ENCODE measurements at places on chromosomes 13 and 19.

GRCh38 chr19:3073931-3074595 is 11.8 kb upstream of the TLE5 start:
- DNase-seq, result no peak

DNA sequence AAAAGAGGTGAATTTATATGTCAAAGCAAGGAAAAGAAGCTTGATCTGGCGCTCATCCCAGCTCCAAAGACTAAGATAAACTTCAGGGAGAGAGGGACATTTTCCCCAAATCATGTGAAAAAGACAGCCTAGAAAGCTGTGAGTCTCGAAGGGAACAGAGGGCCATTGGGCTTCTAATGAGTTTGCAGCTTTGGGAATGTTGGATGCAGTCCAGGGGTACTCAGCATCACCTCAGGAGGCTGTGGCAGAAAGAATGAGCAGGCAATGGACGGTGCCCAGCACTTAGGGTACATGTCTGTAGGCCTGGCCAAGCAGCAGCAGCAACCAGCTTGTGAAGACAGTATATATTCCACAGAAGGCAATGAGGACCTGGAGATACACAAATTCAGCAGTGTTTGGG is 25.7 kb upstream of the WASF3 start:
- no peak for DNase-seq

DNA sequence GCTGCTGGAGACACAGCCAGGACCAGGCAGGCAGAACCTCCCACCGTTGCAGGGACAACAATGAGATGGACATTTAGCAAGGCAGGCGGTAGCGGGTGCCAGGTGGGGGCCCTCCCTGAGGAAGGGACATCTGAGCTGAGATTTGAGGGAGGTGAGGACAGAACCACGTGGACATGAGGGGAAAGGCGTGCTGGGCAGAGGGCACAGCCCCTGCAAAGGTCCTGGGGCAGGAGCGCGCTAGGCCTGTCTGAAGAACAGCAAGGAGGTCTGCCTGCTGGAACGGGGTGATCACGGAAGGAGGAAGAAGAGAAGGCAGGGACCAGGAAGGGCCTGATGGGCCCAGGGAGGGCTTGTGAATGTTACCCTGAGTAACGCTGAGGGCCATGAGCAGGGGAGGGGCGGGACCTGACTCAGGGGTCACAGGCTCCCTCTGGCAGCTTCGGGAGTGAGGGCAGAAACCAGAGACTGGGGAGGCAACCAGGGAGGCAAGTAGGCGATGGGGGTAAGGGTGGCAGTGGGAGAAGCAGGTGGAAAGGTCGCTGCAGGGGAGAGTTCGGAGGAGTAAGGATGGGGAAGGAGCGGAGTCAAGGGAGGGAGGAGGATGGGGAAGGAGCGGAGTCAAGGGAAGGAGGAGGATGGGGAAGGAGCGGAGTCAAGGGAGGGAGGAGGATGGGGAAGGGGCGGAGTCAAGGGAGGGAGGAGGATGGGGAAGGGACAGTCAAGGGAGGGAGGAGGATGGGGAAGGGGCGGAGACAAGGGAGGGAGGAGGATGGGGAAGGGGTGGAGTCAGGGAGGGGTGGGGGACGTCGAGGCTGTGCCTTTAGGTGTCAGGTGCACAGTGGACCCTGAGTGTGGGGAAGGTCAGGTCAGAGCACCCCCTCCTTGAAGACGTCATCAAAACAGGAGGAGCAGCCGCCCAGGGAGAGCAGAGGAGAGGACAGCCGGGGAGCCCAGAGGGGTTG is 15.7 kb upstream of the B3GNT3 start:
- no peak for DNase-seq

GRCh38 chr13:89695343-89696257 is 1651.9 kb upstream of the MIR17HG start:
- DNase-seq, result peak; percentile 13

GRCh38 chr19:57441979-57442752 is 7.0 kb downstream of the ZNF749 start:
- no peak for DNase-seq

- DNase-seq, result no peak
Measured at GRCh38 chr13:63421123-63421522, 2005.5 kb upstream of the PCDH20 start.

DNA sequence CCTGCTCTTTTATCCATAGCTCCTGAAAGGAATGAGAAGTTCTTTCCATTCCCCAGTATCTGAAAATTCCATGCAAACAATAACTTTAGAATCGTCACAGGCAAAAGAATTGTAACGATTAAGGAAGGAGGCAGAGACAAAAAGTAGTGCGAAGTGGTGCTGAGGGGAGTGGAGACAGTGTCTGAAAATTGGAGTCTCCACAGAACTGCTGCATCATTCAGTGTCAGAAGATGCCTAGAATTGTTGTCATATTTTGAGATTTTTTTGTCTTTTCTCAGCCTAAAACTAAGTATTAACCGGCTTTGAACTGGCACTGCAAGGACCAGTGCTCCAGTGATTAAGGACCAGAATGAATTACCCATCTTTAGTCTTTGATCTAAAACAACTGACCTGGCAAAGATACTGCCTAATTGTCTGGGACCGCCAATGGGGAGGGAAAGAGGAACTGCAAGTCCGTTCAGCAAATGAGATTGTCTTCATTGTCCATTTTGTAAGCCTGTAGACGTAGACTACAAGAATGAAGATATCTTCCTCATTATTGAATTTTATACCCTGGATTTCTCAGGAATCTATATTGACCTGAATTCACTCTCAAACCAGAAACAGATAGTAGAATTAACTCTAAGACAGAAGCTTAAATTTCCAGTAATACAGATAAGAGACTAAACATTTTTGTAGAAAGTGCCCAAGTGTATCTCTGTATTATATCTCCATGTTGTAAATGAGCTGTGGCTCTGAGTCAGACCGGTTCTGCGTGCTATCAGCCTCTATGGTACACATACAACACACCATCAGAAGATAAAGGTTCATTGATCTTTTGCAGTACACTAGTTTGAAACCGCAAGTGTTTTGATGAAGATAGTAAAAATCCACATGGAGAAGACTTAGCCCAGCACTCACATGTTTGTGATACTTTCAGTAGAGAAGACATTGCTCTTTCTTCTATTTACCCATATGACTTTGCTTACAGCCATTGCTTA is 293.2 kb downstream of the EFNB2 start:
- DNase-seq, result no peak

DNA sequence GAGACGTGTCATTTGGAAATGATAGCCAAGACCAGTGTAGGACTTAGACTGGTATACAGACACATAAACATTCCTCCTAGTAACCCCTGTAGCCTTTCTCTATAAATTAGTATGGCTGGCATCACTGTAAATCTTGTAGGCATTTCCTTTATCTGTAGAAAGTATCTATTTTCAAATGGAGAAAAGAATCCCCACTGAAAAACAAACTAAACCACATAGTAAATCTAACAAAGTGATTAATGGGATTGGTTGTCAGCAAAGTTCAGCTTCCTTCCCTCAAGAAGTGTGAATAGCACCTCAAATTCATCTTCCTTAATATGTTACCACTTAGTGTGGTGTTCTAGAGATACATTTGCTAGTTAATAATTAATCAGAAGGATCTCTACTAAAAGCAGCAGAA is 119.4 kb upstream of the NBEA start:
- no peak for DNase-seq

DNA sequence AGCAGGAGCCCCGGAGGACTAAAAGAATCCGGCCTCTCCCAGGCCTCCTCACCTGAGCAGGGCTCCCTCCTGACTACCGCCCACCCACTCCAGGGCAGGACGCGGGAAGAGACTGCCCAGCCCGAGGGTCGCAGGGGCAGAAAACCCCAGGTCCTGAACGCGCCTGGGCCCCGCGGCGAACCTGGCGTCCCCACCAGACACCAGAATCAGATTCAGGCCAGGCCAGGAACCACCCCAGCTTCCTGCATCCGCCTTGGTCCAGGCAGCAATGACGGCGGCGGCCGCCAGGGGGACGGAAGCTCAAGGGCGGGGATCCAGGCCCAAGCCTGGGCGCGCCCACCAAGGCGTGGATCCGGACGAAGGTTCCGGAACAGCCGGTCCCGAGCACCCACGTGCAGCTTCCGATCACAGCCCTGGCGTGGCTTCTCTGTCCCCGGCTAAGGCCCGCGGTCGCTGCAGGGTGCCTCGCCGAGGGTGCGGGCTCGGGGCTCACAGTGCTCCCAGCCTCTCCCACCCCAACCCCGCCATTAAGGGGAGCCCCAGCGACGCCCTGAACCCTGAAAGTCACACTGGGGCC is 3.6 kb downstream of the LGALS7 start:
- DNase-seq, result peak; percentile 48

DNA sequence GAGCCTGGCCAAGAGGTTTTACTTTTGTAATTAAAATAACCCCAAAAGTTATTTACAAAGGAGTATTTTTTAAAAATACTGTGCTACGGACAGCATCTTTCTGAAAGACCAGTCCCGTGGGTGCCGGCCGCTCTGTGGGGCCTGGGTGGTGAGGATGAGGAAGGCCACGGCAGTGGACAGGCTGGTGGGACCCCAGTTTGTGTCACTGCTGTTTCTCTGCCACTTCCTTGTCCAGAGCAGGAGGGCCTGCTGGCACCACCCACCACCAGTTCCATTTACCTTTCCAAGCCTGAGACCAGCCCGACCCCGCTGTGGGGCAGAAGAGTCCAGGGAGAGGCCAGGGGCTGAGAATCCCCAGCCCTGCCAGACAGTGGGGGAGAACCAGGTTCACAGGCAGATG is 23.8 kb downstream of the ELAVL1 start:
- no peak for DNase-seq

DNA sequence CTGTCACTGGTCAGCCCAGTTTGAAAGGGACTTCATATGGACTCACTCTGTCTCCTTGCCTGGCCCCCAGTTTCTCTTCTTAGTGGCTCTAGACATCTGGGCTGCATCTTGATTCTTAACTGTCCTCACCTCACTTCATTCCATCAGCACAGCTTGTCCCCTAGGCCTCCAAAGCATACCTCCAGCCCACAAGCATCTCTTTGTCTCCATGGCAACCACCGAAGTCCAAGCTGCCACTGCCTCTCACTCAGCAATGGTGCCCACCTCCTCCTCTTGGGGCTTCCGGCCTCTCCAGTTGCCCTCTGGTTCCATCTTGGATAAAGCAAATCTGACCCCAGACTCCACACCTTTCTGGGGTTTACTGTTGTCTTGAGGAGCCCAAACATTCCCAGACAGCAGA is 9.9 kb upstream of the KLHL26 start:
- no peak for DNase-seq

- no peak for DNase-seq
Measured at GRCh38 chr19:50797781-50798658, 7.8 kb downstream of the ACP4 start.

- no peak for DNase-seq
Measured at GRCh38 chr19:55227241-55228014, 1.1 kb downstream of the TMEM86B start.

DNA sequence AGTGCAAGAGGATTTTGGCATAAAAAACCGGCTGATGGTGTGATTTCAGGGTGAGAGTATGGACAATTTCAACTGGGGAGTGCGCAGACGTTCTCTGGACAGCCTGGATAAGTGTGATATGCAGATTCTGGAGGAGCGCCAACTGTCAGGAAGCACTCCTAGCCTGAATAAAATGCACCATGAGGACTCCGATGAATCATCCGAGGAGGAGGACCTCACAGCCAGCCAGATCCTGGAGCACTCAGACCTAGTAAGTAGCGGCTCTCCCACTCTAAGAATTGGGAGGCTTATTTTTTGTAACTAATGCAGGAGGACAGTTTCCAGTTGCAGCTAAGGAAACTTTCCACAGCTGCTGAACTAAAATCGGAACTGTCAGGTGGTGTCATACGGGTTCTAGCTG is 53.6 kb downstream of the ZAR1L start:
- peak; percentile 53 for DNase-seq

GRCh38 chr19:12884926-12885748 is 1.9 kb downstream of the KLF1 start:
- no peak for DNase-seq

GRCh38 chr19:18742838-18743783 is 48.0 kb downstream of the COMP start:
- DNase-seq, result no peak

DNA sequence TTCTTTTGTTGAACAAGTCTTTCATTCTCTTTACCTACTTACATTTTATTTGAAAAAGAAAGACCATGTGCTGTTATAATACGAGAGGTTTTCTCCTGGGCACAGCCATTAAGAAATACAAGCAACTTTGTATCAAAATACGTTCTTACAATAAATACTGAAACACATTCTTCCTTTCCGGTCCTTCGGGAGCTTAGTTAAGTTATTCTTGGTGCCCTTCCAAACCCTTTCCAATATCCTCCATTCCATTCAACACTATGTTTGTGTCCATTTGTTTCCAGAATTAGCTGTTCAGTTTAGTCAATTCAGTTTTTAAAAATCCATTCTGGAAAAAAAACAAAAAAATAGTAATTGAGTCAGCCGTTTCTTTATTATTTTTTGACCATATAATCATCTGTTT is 746.8 kb upstream of the SLC10A2 start:
- peak; percentile 24 for DNase-seq

DNA sequence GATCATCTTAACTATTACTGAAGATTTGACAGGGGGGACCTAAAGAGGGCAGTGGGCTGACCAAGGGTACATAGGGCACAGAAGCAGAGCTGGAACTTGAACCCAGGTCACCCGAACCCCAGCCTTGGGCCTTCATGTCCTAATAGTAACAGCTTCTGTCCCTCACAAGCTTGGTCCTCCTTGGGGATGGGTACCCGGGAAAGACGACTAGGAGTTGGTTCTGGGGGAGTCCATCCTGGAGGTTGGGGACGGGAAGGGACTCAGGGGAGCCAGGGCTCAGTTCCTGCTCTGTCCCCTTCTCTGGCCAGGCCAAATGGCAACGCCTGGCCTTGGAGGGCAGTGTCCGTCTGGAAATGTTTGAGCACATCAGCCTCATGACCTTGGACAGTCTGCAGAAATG is 39.6 kb upstream of the CYP4F8 start:
- DNase-seq, result no peak

- DNase-seq, result no peak
Measured at GRCh38 chr13:38657191-38657590, 29.7 kb upstream of the FREM2 start.

GRCh38 chr13:50720861-50721671 is 122.4 kb downstream of the DLEU7 start:
- DNase-seq, result no peak

DNA sequence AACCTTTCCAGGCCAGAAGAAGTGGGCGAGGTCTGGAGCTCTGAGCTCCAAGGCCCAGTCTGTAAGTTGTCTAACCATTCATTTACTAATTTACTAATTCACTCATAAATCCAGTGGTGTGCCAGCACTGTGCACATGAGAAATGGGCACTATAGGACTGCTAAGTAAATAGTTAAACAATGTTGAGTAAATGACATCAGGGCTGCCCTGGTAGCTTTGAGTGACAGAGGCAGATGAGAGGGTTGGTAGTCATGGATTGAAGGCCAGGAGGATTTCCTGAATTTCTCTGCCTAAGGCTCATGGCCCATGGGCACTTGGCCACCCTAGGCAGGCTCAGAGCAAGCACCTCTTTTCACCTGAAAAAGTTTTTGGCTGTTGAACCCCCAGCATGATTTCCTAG is 216.9 kb upstream of the RXFP2 start:
- DNase-seq, result no peak

GRCh38 chr13:73275163-73275562 is 216.4 kb downstream of the KLF5 start:
- DNase-seq, result no peak

DNA sequence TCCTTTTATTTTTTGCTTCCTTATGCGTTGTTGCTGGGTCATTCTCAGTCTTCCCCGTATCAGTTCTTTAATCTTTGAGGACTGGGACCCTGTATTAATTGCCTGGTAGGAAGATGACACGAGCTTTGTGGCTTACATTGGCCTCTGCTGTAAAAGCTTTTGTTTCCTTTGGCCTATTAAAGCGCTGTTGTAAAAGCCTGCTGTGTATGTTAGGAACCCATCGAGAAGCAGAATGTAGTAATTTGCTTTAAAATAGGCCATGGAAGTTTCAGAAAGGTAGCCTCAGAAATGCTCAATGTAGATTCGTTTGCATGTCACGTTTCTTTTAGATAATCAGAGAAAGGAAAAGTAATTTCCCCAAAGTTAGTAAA is 257.5 kb upstream of the STARD13 start:
- no peak for DNase-seq

Measured in forelimb muscle (tissue), 1 donor.